Choroid plexus epithelial cell (primary cell): ENCODE measurements at places on chromosomes 12 and 14.

GRCh38 chr12:120364487-120364886 lies 4.5 kb downstream of the MSI1 start:
- DNase-seq = no peak

- DNase-seq = peak; percentile 84
Observed at GRCh38 chr12:85872497-85873091, 1.5 kb upstream of the NTS start.

GRCh38 chr12:19683178-19683927 lies 244.1 kb downstream of the AEBP2 start:
- DNase-seq = peak; percentile 76

DNA sequence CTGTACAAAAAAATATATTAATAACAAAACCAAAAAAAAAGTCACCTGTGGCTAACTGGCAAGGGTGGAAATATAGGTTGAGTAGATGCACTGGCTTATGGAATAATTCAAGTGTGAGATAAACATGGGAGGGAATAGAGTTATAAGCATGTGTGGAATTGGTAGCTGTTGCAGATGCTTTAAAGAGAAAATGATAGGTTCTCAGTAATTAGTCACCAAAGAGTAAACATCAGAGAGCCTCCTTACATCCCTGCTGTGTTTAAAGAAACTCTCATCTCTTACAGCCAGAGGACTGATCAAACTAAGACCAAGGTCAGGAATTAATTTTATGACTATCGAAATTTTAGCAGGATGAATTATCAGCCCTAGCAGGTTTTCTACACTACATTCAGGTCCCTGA lies 70.5 kb downstream of the EGLN3 start:
- no peak for DNase-seq

- DNase-seq = no peak
Observed at GRCh38 chr12:104721936-104722335, 236.2 kb downstream of the SLC41A2 start.

DNA sequence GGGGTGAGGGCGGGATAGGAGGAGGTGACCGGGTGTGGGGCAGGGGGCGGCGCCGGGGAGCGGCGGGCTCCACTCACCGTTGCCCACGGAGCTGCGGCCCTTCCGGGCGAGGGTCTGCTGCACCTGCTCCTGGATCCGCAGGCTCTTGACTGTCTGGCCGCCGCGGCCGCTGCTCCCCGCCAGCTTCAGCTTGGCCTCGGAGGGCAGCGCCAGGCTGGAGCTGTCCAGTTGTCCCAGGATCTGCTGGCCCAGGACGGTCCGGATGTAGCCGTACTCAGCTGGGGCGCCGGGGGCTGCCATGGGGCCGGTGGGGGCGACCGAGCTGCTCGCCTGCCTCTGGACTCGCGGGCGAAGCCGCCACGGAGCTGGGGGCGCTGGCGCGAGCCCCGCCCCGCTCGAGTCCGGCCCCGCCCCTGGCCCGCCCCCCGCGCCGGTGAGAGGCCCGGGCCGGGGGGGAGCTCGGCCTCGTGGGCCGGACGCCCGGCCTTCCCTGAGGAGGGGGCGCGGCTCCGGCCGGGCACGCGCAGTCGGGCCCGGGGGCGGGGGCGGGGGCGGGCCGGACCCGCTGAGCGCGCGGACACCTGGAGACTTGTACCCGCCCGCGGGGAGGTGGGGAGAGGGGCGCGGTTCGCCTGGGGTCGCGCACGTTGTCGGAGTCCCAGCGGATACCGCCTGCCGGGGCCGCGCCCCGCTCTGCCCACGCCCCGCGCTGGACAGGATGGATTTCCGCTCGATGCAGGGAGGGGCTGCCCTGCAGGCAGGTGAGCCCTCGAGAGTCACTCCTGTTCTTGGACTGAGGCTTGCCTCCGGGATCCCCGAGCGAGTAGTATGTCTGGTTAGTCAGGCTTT lies at the start of gene PKP2:
PKP2 (minus strand) TSS at position 346 of the 849 bp plus-strand sequence; CDS start at position 300, 46 bp downstream.
- DNase-seq = peak; percentile 59
